Anterior cingulate cortex (tissue), 58 donors: ENCODE measurements at places on chromosomes 1 and 21.

DNA sequence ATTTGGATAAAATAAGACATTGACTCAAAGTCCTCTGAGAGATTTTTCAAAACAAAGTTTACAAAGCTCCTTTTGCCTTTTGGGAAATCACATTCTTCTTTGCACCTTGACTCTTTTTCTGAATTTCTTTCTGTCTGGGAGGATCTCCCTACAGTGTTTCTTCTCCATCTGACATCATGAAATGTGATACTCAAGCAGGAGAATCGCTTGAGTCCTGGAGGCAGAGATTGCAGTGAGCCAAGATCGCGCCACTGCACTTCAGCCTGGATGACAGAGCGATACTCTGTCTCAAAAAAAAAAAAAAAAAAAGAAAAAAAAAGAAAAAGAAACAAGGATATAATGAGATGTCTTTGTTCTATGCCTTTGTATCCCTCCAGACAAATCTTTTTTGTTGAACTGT, 13.3 kb upstream of the GRIK1 start:
- DNase-seq = no peak

DNA sequence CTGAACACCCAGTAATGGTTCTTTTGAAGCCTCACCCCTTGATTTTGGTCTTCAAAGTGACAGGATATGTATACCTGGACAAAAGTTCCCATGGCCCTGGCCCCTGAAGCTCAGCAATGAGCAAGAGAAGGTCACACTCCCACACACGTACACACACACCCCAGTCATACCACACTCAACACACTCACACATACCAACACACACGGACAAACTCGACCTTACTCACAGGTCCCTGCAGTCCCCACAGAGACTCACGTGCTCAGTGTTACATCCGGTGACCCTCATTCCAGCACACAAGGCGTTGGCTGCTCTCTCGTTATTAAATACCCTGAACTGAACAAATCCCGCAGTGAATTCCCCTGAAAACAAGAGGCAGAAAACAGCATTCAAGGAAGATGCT, 5.9 kb downstream of the ITLN1 start:
- DNase-seq = no peak

GRCh38 chr1:98327220-98327861, 334.2 kb upstream of the SNX7 start:
- DNase-seq = no peak

DNA sequence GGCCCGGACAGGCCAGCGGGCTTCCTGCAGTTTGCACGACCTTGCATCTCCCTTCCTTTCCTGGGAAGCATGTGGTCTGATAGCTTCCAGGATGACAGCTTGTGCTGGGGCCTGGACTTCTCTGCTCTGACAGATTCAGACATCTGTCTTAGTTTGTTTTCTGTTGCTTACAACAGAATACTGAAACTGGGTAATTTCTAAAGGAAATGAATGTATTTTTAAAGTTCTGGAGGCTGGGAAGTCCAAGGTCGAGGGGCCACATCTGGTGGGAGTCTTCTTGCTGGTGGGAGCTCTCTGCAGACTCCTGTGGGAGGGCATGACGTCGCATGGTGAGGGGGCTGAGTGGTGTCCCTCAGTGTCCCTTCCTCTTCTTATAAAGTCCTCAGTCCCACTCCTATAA, 35.3 kb upstream of the TENT5B start:
- DNase-seq = no peak

DNA sequence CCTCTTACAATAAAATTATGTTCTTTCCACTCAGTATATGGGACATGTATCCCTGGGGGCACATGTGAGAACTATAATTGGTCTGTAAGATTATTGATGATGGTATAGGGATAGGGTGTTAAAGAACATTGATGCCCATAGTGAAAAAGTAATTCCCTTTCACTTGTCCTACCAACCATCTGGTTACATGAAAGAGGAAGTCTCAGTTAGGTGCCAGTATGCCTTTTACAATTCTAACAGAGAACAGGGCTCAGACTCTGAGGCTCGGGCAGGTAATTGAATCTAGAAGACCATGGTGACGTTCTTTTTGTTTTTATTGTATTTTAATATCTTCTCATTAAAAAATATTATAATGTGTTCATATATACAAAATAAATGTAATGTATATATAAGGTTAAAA, 113.6 kb downstream of the FGGY start:
- no peak for DNase-seq

- DNase-seq = no peak
These were observed 9.2 kb upstream of the SLC45A3 start for GRCh38 chr1:205689479-205689878.

- DNase-seq = no peak
These were observed 7.1 kb upstream of the DIPK1A start for GRCh38 chr1:92968138-92969032.

- no peak for DNase-seq
These were observed 55.0 kb upstream of the ETV3 start for GRCh38 chr1:157193219-157193618.

GRCh38 chr21:25402134-25402961, 204.9 kb downstream of the MRPL39 start:
- DNase-seq = no peak

- DNase-seq = no peak
These were observed 1262.8 kb upstream of the PRMT6 start for GRCh38 chr1:105793536-105794146.

DNA sequence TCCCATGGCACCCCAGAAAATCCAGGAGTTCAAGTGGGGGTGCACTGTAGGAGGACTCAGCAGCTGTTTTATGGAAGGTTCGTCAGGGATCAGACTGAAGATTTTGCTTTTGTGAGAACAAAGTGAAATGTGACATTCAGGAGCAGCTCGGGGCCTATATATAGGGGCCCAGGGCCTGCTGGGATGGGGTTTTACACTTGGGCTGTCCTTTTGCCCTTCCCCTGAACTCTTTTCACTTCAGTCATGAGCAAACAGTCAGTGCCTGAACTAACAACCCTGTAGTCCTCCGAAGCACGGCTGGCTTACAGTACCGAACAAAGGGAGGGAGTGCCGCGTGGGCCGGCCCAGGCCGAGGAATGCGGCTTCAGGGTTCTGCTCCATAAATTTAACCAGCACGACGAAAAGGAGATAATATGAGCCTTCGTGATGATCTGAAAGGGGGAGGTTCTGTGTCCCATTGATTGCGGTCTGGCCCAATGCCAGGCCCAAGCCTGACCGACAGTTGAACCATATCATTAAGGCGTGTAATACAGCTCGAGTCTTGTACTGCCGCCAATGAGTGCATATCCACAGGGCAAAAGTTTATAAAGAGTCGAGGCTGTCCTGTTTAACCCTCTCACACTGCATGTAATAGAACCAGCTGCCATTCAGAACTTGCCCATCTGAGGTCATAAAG, 139.9 kb downstream of the DHRS3 start:
- no peak for DNase-seq

GRCh38 chr1:145999321-146000024, 3.1 kb upstream of the TXNIP start:
- no peak for DNase-seq

DNA sequence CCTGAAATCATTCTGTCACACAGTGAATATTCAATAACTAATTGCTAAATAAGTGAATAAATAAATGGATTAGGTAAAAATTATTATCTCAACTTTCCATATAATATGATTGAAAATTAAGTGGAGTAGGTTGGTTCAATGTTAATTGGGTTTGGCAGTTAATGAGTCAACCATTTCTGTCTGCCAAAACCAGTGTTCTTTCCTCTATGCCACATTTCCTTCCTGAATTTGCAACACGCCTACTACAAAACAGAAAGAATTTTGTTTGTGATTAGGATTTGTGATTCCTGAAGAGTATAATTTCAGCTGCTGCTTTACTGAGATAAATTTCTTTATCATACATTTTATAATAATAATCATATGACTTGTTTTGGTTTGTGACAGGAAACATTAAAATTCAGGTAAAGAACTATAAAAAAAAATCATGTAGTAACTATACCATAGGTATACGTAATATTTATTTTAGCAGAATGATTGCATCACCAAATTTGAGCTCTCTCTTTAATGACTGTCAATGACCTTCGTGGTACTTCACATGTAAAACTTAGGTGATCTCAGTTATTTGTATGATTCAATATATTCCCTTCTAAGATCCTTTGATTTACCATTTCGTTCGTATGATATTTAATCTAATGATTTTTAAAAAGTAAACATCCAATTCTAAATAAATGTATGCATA, 241.3 kb downstream of the KCNT2 start:
- no peak for DNase-seq

GRCh38 chr1:202802998-202803932, 5.0 kb downstream of the KDM5B start:
- DNase-seq = no peak

GRCh38 chr1:224726441-224727182, 110.5 kb downstream of the CNIH3 start:
- no peak for DNase-seq

- no peak for DNase-seq
These were observed 6.8 kb upstream of the EFHD2 start for GRCh38 chr1:15402809-15403450.

DNA sequence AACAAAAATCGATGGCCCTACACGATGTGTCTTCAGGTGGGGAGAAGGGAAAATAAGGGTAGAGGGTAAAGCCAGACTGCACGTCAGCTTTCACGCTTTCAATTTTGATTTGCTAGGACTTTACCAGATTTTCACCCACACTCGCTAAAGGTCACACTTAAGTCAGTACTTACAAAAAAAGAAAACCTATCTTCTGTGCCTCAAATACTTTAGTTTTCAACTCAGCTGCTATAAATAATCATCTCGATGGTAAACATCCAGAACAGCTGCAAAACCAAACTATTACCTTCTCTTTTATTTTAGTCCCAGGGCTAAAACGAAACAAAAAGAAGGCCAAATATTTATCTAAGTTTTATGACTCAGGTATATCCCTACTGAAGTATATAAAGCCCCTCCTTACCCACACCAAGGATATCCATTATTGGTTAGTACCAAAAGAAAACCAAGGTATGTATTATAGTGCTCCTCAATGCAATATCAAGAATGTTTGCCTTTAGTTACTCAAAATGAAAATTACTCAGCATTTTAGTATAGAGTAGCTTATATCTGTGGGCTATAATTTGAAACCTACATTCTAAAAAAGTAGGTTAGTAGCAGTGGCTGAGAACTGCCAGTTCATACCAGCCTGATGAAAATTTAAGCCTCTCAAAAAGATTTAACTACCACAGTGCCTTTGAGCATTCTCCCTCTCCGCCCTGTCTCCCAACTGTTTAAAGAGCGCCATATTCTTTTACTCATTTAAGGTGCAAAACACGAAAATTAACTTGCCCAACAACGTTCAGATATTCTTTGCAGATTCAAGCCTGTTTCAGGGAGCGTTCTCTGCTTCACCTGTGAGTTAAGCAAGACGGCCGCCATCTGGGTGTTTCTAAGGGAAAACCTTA, 1.5 kb downstream of the CSDE1 start:
- DNase-seq = no peak

DNA sequence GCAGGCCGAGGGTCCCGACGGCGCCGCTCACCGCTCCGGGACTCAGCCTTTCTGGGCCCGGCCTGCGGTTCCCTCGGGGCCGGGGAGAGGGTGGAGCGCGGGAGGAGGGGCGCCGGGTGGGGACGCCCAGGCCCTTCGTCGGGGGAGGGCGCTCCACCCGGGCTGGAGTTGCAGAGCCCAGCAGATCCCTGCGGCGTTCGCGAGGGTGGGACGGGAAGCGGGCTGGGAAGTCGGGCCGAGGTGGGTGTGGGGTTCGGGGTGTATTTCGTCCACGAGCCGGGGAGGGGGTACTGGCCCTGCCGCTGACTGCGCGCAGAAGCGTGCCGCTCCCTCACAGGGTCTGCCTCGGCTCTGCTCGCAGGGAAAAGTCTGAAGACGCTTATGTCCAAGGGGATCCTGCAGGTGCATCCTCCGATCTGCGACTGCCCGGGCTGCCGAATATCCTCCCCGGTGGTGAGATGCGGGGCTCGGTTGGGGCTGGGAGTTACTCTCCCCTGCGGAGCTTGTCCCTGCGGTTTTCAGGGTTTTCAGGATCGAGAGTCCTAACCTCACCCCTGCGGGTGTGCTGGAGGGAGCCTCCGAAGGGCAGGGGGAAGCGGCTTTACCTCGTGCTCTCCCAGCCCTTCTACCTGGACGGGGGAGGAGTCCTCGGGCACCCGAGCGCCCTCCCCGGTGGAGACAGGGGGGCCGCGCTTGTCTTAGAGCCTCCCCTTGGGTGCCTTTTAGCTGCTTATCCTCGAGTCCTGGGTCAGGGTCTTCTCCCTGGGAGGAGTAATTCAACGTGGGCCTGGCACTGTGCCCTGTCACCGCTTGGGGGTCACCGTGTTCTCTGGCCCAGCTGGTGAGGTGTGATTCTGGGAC, 2.1 kb downstream of the SAMD11 start:
- no peak for DNase-seq

DNA sequence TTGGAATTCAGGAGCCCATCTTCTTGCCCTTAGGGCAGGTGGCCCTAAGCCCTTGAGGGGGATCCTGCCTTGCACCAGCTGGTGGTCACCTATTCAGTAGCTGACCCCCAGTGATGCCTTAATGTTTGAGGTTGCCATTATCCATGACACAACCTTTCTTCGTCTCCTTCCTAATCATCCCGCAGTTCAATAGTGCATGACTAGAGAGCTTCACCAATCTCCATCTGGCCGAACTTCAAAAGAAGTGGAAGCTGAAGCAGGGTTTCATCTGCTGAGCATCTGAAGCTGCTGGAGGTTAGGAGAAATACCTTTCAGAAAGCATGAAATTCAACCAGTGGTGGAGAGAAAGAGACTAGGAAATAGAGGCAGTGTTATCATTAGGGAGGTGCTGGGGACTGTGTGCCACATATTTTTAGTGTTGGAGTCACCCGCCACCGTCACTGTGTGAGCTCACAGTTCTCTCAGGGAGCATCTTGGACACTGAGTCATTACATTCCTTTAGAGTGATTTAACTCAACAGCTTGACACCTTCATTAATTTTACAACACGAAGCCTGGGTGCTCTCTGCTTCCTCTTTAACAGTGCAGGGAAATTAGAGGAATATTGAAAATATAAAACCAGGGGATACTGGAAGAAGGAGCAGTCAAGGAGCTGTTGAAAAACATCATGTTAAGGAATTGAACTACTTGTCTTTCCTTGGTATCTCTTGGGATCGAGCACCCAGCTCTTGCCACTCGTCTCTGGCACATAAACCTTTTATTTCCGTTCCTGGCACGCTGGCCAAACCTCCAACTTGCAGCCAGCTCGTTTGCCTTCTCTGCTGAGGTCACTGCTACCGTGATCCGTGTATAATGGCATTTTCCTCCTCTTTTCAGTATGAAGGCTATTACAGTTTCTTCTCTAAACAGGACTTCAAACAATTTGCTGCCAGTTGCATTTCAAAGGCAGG, 53.6 kb downstream of the PEX14 start:
- DNase-seq = no peak

- no peak for DNase-seq
These were observed 9.9 kb upstream of the ARF1 start for GRCh38 chr1:228072658-228073043.
